D721Med (cell line): ENCODE measurements at places on chromosomes 3 and 15.

DNA sequence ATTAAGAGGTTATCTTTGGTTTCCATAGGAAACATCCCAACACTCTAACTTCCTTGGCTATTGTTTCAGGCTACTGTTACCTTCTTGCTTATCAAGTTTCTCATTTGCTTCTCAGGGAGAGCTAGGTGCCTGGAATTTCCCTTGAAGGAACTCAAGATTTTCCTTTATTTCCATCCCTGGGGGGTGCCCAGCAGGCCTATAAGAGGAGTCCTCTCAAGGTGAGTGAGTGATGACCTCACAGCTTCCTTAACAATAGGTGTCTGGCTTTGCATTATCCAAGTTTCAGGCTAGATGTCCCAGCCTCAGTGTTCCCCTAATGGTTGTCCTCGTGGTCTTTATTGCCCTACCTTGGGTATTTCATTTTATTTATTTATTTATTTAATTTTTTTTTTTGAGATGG lies 12.1 kb upstream of the CTSH start:
- DNase-seq, result no peak

- no peak for DNase-seq
Measured at GRCh38 chr15:45441686-45442085, 63.3 kb upstream of the GATM start.

- no peak for DNase-seq
Measured at GRCh38 chr3:162541923-162542322, 1045.3 kb downstream of the OTOL1 start.

- no peak for DNase-seq
Measured at GRCh38 chr3:184011230-184011876, 6.3 kb downstream of the ABCC5 start.

- DNase-seq, result no peak
Measured at GRCh38 chr3:150775001-150775599, 12.1 kb upstream of the SIAH2 start.

GRCh38 chr15:34625007-34625406 lies 41.6 kb upstream of the GOLGA8B start:
- no peak for DNase-seq

DNA sequence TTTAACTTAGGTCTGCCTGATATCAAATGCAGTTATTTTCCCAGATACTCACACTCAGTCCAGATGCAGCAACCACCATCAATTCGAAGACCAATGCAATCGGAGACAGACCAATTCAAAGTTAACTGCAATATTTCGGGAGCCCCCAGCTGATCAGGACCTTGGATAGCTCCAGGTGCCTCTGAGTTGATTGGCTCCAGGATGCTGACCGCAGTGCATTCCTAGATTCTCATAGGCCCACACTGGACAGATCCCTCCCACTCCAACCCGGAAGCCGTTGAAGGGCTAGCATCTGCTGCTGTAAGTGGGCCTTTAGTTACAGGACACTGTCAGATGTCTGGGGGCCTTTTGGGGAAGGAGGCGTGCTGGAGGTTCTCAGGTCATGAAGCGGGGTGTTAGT lies 89.5 kb upstream of the ATP2B2 start:
- no peak for DNase-seq

DNA sequence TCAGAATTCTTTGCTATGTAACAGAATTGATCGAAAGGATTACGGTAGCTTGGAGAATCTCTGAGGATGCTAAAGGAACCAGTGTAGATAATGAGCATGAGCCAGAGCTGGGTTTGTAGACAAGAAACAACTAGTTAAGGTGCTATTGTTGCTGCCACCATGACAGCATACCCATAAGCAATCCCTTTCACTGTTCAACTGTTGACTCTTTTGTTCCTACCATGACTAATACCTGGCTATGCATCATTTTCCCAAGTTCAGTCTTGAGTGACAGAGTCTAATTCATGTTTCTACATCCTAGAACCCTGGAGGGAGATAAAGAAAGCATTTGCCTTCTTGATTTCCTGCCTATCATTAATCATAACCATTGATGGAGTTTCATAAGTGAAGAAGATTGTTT lies 600.3 kb downstream of the OTOL1 start:
- no peak for DNase-seq

DNA sequence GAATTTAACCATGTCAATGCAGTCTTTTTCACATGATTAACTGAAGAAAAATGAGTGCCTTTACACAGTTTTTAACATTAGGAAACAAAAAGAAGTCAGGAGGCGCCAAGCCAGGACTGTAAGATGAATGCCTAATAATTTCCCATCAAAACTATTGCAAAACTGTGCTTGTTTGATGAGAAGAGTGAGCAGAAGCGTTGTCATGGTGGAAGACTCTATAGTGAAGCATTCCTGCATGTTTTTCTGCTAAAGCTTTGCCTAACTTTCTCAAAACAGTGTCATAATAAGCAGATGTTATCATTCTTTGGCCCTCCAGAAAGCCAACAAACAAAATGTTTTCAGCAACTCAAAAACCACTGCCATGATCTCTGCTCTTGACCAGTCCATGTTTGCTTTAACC lies 156.8 kb upstream of the CDIN1 start:
- no peak for DNase-seq

GRCh38 chr3:76034649-76035048 lies 249.3 kb upstream of the ZNF717 start:
- DNase-seq, result no peak

- DNase-seq, result no peak
Measured at GRCh38 chr15:42955518-42955917, 34.9 kb upstream of the TTBK2 start.
